ENCODE measurements at places on chromosomes 5 and 9.

DNA sequence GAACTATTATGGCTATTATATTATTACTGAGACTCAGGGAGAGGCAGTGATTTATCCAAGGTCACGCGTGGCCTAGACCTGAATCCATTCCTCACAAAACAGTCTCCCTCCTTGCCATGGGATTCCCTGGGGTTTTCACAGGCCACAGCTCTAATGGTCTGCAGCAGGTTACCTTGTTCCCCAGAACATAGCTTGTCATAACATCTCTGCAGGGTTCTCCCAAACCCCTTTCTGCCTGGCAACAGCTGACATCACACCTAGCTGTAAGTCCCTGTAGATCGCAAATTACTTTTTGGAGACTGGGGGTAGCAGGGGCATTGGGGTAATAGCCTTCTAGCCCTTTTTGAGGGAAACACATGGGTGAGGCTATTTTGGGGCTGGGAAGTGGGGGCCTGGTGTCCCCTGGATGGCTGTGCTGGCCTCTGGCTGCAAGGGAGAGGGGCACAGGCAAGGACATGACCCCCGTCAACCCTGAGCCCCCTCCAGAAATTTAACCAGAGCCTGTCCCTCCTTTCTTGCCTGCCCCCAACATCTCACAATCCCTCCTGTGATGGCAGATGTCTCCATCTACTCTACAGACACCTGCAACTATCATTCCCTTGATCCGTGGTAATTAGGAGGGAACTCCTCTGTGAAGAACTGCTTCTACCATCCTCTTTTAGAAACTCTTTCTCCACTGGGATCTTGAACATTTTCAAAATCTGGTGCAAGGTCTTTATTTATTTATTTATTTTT, 1.3 kb downstream of the CD74 start:
- peak; percentile 77 for DNase-seq

DNA sequence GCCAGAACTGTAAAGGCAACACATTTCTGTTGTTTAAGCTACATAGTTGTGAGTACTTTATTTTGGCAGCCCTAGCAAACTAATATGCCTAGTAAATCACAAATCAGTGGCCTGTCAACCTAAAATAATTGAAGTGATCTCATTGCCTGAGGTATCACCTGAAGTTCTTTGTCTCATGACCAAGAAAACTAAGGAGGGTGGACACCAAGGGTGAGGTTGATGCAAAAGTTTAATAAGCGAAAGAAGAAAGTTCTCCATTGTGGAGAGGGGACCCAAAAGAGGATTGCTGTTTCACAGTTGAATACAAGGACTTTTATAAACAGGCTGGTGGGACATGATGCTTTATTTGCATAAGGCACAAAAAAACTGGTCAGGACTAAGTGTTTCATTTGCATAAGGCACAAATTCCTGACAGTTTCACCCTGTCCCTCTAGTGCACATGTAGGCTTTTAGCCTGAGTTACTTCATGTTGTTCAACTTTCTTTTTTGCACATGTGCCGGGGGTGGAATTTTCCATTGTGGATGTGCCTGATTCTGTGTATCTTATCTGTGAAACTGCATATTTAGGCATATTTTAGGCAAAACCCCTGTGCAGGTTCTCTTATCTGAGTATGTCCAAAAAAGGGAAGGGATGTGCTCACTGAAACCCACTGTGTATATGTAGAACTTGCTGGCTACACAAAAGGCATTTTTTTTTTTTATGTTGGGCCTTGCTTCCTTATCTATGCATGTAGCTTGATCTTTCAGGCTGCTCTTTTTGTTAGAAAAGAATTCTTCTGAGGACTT, 108.6 kb upstream of the RAI14 start:
- no peak for DNase-seq

- no peak for DNase-seq
Observed at GRCh38 chr9:137149942-137150616, 11.1 kb downstream of the GRIN1 start.

DNA sequence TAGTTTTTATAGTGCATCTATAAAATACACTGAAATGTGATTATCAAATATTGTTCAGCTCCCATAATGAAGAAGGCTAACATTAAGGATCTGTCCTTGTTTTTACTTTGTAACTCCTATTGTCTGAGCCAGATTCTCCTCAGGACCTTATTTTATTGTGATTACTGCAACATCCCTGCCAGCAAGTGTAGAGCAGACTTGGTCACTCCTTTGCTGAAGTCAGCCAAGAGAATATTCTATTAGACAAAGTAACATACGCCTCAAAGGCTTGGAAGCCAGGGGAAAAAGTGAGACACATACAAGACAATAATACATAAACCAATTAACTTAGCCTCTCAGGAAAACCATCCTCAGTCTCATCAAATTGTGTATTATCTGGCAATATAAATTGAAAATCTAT, 269.6 kb downstream of the ARL15 start:
- no peak for DNase-seq

GRCh38 chr5:137372773-137373160, 126.4 kb downstream of the SPOCK1 start:
- peak; percentile 29 for DNase-seq

- no peak for DNase-seq
Observed at GRCh38 chr5:39140558-39141168, 66.5 kb upstream of the RICTOR start.

DNA sequence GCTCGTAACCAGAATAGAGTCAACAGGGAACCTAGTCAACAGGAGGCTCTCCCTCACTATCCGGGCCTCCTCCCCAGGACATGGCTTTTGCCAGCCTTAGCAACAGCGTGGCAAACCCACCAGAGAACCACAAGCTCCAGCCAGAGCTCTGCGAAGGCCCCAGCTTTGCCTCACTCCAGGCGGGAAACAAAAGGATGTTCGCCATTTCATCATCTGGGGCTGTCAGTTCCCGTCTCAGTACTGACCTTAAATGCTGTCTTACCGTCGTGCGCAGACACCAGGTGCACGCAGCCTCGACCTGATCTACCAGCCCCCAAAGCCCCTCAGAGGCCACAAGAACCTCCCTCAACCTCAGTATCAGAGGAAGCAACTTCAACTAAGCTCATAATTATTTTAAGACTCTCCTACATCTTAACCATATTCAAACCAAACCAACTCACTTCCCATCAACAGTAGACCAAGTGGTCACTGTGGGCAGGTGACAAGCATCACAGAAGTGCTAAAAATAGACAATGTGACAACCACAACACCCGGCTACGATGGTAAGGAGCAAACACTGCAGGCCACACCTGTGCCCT, 71.4 kb downstream of the SEMA4D start:
- DNase-seq: peak; percentile 53

All from hematopoietic multipotent progenitor cell (in vitro differentiated cells).